ENCODE measurements at places on chromosomes 13 and 19.
A peak's percentile ranks its signal among the peaks of the same experiment; 100 is the strongest.

- no peak for DNase-seq
These were observed 240.5 kb downstream of the ENOX1 start for GRCh38 chr13:43546251-43546650.

- no peak for DNase-seq
These were observed 184.2 kb downstream of the RFC3 start for GRCh38 chr13:34002141-34002540.

GRCh38 chr19:39247701-39248664 is 673 bp downstream of the IFNL4 start:
- no peak for DNase-seq

DNA sequence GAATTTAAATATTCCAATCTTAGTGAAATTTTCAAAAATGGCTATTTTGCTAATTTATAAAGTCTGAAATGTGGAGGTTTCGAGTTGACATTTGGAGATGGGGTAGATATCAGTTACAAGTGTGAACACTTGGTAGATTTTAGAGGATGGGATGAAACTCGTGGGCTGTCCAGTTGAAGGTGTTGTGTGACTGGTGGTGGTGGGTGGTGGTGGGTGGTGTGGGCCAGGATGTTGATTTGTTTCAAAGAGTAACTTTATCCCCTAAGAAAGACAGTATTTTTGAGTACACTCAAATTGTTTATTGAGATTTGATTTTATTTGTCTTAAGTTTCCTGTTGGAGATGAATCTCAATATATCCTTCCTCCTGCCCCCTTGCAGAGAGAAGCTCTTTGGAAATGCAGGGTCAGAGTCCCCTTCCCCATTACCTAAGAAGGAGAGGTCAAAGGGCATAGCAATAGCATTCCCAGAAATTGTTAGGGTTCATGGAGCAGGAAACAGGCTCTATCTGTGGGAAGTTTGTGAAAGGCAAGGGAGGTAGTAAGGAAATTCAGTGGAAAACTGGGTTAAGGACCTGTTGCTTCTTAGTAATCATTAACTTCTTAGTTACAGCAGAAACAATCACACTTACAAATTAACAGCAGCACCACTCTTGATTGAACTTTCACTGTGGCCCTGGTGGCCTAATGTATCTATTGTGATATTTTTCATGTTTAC is 133.6 kb upstream of the RNF113B start:
- DNase-seq: no peak

DNA sequence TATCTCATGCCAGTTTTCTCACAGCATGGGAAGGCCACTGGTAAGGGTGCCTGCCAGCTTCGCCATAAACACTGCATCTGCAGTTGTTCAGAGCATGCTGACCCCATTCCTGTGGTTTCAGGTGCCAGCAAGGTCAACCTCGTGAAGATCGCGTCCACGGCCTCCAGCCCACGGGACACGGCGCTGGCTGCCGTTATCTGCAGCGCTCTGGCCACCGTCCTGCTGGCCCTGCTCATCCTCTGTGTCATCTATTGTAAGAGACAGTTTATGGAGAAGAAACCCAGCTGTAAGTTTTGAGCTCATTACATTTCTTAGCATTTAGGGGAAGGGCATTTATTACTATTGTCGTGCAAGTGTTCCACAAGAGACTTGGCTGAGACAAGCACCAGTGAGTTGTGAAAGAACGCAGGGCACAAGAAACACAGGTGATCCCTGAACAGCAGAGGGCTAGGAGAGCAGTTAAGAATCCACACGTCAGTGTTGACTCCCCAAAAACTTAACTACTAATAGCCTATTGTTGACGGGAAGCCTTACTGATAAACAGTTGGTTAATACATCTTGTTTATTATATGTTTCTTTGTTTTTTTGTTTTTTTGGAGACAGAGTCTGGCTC is 88.8 kb downstream of the TNFRSF19 start:
- DNase-seq: peak; percentile 11

- no peak for DNase-seq
These were observed 44.3 kb downstream of the MUC16 start for GRCh38 chr19:8965887-8966286.

GRCh38 chr13:61013796-61014195 is 401.9 kb downstream of the PCDH20 start:
- no peak for DNase-seq

GRCh38 chr13:22316494-22317025 is 645.7 kb downstream of the FGF9 start:
- peak; percentile 26 for DNase-seq

DNA sequence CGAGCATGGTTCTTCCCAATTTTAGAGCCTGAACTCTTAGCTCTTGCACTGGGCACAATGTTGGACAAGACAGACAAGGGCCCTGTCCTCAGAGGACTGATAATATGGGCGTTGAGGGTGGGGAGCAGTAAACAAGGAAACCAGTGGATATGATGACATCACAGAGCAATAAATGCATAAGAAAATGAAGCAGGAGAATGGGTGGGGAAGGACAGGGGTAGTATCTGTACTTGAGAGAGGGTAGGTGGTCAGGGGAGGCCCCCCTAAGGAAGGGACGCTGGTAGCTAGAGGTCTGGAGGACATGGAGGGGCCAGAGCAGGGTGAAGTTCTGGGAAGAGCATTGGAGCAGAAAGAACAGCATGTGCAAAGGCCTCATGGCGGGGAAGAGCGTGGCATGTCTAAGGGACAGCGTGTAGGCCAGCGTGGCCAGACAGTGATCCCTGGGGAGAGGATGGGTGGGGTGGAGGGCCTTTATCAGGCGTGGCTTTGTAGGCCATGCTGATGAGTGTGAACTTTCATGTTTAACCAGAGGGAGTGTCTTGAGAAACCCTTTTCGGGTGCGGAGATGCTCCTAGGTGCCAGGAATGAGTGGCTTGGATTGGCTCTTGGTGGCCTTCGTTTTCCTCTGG is 15.1 kb upstream of the ZNF536 start:
- DNase-seq: no peak
